A549 treated with Hydrocortisone at 1 μM for 4 hours (cell line): ENCODE measurements at places on chromosomes 5 and 9. TPM values are rescaled to one million over a fixed set of nuclear protein-coding genes. Genes with fewer than 3 reads are reported as not detected.

EXOC3 gene
- 28.4 to 33.7 TPM (median 32.2 TPM) in 5 replicates for total RNA-seq

LCN9 gene
- total RNA-seq = 0.13 to 0.16 TPM in 2 of 5 replicates, not detected in the others

PCDHGB4 gene
- total RNA-seq = 0.56 to 1.1 TPM (median 0.85 TPM) in 5 replicates

SLC25A2 gene
- not detected in 5 replicates for total RNA-seq

CDX1 gene
- not detected in 5 replicates for total RNA-seq

PCDHGA3 gene
- not detected in 5 replicates for total RNA-seq

IRX1 gene
- not detected in 5 replicates for total RNA-seq

GDA gene
- total RNA-seq = 0.91 to 1.2 TPM (median 1.2 TPM) in 5 replicates

RGS7BP gene
- not detected in 5 replicates for total RNA-seq

NR2F1-AS1 gene
- 3.1 to 4.7 TPM (median 4.0 TPM) in 5 replicates for total RNA-seq

DCAF10 gene
- total RNA-seq = 10.8 to 13.0 TPM (median 12.4 TPM) in 5 replicates

EXD3 gene
- total RNA-seq = 4.4 to 6.8 TPM (median 6.5 TPM) in 5 replicates

LECT2 gene
- total RNA-seq = not detected in 5 replicates

PCDHGB5 gene
- total RNA-seq = 2.0 to 2.6 TPM (median 2.3 TPM) in 5 replicates

CCNO gene
- 4.3 to 8.1 TPM (median 7.0 TPM) in 5 replicates for total RNA-seq

TPPP gene
- 6.4 to 7.4 TPM (median 7.2 TPM) in 5 replicates for total RNA-seq

AMACR gene
- 13.1 to 17.8 TPM (median 16.1 TPM) in 5 replicates for total RNA-seq

OSMR gene
- 47.0 to 75.5 TPM (median 65.4 TPM) in 5 replicates for total RNA-seq

HAVCR2 gene
- total RNA-seq = 0.16 to 0.57 TPM (median 0.28 TPM) in 5 replicates

OR1J2 gene
- total RNA-seq = not detected in 5 replicates

LCN15 gene
- total RNA-seq = 0.03 to 0.13 TPM in 2 of 5 replicates, not detected in the others

CNTFR gene
- total RNA-seq = 0.07 to 0.17 TPM (median 0.14 TPM) in 5 replicates

FNBP1 gene
- total RNA-seq = 11.5 to 15.1 TPM (median 13.8 TPM) in 5 replicates

UBE2QL1 gene
- total RNA-seq = 1.3 to 1.6 TPM (median 1.4 TPM) in 5 replicates

PRUNE2 gene
- 0.02 to 0.12 TPM (median 0.07 TPM) in 4 of 5 replicates, not detected in the other for total RNA-seq
